ENCODE measurements at places on chromosomes 13 and 19. TPM values are rescaled to one million over a fixed set of nuclear protein-coding genes. Genes with fewer than 3 reads are reported as not detected.

The SLAIN1 gene
- 27.9 TPM for polyA plus RNA-seq

The KLK1 gene
- polyA plus RNA-seq, result 0.63 TPM

The MISP gene
- 15.6 TPM for polyA plus RNA-seq

- no peak for DNase-seq
Measured at GRCh38 chr19:2150794-2151338, 500 bp downstream of the AP3D1 start.

DNA sequence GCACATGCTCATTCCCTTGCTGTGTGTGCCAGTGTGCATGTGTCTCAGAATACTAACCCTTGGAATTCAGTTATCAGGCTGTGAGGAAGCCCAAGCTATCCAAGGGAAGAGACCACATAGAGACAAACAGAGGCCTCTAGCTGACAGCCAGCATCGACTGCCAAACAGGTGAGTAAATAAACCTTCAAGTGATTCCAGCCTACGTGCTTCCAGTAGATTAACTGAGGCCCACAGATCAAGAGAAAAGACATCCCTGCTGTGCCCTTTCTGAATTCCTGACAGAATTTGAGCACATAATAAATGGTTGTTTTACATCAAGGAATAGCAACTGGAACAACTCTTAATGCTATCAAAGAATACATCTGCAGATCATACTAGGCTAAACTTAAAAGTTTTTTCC is 17.5 kb downstream of the ZC3H13 start:
- no peak for DNase-seq

- no peak for DNase-seq
Measured at GRCh38 chr13:22538400-22538799, 642.4 kb upstream of the SGCG start.

GRCh38 chr19:18029617-18030338 is 21.8 kb downstream of the ARRDC2 start:
- no peak for DNase-seq

DNA sequence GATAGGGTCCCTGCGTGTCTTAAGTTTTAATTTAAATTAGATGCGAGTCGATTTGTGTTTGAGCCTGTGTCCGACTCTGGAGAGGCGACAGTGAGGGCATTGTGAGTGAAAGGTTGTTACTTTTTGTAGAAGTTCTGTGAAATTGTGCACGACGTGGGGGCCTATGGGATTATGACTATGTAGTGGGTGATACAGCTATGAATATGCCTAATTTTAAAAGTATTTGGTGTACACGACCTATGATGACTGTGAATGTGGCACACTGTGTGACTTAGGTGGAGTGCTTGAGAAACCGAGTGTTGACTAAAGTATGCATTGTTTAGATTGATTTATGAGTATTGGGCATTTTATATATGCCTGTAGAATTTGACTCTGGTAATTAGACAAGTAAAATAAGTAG is 646 bp downstream of the ZNF567 start:
- DNase-seq, result no peak

GRCh38 chr13:50189450-50189849 is 174.2 kb downstream of the KCNRG start:
- no peak for DNase-seq
